B cell (primary cell): ENCODE measurements at places on chromosomes 2 and 18. TPM values are rescaled to one million over a fixed set of nuclear protein-coding genes. Genes with fewer than 3 reads are reported as not detected.
A peak's percentile ranks its signal among the peaks of the same experiment; 100 is the strongest.

Gene TANC1
- total RNA-seq: 0.07 TPM in 1 of 2 replicates, not detected in the other

Gene DIS3L2
- total RNA-seq: 70.1 and 74.3 TPM in 2 replicates

Gene MRPS9
- 18.3 and 19.8 TPM in 2 replicates for total RNA-seq

Gene AAMP
- total RNA-seq: 62.7 and 65.7 TPM in 2 replicates

Gene ALPP
- not detected in 2 replicates for total RNA-seq

Gene AMER3
- not detected in 2 replicates for total RNA-seq

Gene SERPINB10
- total RNA-seq: not detected in 2 replicates

Gene DUSP2
- total RNA-seq: 69.8 and 74.9 TPM in 2 replicates

Gene ZNF521
- 9.0 and 12.3 TPM in 2 replicates for total RNA-seq

Gene NYAP2
- 0.15 and 0.17 TPM in 2 replicates for total RNA-seq

Gene MALL
- not detected in 2 replicates for total RNA-seq

Gene CD8A
- 0.49 and 0.76 TPM in 2 replicates for total RNA-seq

Gene PMS1
- 43.6 and 44.2 TPM in 2 replicates for total RNA-seq

DNA sequence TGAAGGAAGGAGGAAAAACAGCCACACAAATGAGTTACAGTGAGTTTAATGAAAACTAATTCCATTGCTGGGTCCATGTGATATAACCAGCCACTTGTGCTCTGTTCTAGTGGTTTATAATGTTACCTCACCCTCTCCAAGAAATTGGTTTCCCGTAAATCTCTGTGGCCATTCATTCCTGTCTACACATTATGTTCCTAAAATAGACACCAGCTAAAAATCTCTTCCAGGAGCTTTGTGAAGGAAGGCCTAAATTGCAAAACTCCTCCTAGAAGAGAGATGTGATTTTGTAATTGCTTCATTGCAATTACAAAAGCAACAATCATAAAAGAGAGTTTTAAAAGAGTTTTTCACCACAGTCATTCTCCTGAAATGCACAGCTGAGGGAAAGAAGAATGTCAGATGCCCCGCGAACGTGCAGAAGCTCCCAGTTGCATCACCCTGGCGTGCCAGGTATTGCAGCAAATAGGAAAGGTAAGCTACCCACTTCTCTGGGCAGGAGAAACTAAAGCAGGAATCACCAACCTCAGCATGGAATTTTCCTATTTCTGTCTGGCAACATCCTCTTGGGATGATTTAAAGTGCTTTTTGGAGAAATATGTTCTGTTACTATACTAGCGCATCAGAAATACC is 1.7 kb downstream of the SCN1A start:
- no peak for DNase-seq

- DNase-seq: no peak
Observed at GRCh38 chr2:158393886-158394285, 62.7 kb downstream of the CCDC148 start.

GRCh38 chr2:152363936-152364335 is 29.0 kb downstream of the FMNL2 start:
- DNase-seq: no peak

GRCh38 chr2:71599646-71600236 is 146.4 kb downstream of the DYSF start:
- DNase-seq: no peak

DNA sequence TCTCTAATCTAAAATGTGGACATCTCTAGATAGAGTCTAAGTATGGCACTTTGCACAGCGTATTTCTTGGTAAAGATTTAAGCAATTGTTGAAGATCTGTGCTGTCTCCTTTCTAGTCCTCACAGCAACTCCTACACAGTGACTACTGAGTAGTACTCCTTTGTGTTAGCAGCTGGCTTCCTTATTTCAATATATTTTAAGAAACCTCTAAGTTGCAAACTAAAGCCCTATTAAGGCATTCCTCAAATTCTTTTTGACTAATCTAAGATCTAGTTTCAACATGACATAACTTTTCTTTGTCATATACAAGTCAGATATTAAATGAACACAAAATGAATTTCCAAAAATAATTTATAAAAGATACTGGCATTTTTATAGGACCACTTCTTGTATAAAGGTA is 121.8 kb upstream of the DNAJC10 start:
- DNase-seq: no peak

GRCh38 chr2:217652761-217653639 is 349.8 kb downstream of the TNS1 start:
- no peak for DNase-seq

DNA sequence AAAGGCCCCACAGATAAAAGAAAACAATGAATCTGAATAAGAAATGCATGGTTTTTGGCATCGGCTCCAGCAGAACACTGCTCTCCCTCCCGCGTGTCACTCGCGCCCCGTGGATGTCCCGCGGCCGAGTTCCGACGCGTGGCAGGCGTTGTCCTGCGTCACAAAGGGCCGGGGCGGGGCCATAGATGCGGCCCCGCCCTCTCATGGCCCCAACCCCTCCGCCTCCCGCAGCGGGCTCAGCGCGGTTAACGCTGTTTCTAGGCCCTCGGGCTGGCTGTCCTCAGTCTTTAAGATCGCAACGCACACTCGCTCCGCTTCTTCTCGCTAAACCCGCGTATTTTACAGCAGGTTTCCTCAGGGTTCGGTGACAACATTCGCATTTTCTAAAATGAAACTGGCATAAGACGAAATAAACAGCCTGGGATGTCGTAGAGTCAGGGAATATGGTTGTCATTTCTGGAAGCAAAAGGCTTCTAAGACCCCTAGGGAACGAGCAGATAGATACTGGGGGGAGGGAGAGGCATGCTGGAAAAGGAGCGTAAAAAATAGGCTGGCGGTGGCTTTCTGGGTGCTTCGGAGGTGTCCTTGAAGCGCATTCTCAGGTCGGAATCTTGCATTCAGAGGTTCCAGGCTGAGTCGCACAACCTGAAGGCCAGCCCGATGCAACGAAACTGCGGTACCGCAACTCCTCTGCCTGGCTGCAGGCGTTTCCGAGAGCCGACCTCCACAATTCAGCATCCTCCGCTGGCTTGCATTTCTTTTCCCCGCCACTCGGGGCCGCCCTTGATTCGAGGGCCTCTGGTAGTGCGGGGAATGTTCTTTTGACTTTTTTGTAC is at the start of gene FKBP7:
TSS of gene FKBP7 (minus strand) at position 162 of the 836 bp plus-strand sequence. CDS start at position 61, 101 bp downstream.
- peak; percentile 93 for DNase-seq

- DNase-seq: no peak
Observed at GRCh38 chr2:20637147-20637546, 13.8 kb downstream of the HS1BP3 start.

DNA sequence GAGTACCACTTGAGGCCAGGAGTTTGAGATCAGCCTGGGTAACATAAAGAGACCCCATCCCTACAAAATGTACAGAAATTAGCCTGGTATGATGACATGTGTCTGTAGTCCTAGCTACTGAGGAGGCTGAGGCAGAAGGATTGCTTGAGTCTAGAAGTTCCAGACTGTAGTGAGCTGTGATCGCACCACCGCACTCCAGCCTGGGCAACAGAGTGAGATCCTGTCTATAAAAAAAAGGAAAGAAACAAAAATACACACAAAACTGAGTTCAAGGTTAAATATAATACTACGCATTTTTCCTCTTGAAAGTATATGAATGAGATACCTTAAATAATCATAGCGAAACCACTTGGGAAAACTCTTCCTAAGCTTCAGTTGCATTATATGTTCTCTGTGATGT is 94.0 kb downstream of the LDLRAD4 start:
- no peak for DNase-seq

GRCh38 chr18:5030636-5031035 is 166.4 kb downstream of the AKAIN1 start:
- DNase-seq: no peak

DNA sequence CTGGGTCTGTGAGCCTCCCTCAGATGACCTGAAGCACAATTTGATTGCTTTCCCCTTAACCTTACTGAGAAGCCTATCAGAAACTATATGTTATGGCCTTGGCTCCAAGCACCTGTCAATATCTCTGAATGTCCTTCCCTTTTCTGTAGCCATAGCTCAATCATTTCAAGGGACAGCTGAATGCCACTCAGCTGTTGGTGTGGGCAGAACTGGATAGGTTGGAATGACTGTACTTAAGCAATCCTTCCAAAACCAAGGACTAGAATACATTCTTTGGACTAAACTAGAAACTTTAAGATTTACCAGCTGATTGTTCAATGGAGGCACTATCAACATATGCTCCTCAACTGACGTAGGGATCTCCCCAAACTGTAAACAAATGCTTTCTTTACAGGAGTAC is 159.4 kb downstream of the THADA start:
- no peak for DNase-seq

- DNase-seq: no peak
Observed at GRCh38 chr2:237498341-237498740, 11.3 kb downstream of the MLPH start.

- no peak for DNase-seq
Observed at GRCh38 chr2:219433666-219434467, 776 bp upstream of the SPEG start.

- DNase-seq: no peak
Observed at GRCh38 chr2:239057533-239057932, 209.6 kb downstream of the TWIST2 start.

DNA sequence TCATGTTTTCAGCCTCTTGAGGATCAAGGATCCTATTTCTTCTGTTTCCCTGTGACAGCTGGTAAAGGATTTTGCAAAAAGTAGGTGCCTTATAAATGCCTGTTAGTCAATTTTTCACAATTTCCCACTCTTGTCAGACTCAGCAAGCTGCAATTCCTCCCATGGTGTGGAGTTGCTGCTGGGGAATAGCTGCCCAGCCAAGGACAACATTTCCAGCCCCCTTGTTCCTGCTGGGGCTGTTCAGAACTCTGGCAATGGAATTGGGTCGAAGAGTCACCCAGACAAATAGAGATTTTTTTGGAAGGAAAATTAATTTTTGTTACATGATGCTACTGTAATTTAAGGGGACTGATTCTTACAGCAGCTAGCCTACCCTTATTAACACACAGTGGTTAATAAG is 43.7 kb downstream of the FSHR start:
- no peak for DNase-seq

DNA sequence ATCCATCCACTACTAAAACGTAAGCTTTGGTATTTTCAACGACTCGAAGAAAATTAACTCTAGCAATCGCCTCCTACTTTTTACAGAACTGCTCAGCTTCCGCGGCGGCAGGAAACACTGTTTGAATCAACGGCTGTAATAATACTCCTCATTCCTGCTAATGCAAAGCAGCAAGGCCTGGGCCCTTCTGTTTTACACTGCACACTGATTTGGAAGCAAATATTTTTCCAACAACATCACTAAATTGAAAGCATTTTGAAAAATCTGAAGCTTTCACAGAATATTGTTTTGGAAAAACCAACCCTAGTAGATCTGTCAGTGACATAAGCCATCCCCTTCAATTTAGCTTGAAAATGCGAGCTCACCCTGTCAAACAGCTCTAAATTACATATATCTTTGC is 261.2 kb downstream of the TXNL1 start:
- DNase-seq: no peak

DNA sequence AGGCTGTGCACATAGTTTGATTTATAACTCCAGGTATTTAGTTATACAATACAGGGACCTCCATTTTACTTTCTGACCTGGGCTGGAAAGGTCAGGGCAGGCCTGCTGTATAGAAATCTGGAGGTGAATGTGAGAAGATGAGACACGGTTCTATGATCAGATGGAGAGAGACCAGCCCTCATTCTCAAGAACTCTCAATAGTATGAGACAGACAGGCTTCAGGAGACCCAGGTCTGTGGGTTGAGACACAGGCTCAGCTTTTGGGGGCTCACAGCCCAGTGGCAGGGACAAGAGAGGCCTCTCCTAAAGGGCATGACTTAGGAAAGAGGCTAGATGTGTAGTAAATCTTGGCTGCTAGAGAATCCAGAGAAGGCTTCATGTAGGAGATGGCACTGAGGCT is 719 bp upstream of the ATP6V1B1 start:
- no peak for DNase-seq

- DNase-seq: no peak
Observed at GRCh38 chr2:190809139-190809764, 71.4 kb upstream of the GLS start.

- no peak for DNase-seq
Observed at GRCh38 chr2:143329288-143329687, 200.1 kb downstream of the ARHGAP15 start.

- no peak for DNase-seq
Observed at GRCh38 chr18:30280861-30281470, 761.6 kb downstream of the DSC3 start.

DNA sequence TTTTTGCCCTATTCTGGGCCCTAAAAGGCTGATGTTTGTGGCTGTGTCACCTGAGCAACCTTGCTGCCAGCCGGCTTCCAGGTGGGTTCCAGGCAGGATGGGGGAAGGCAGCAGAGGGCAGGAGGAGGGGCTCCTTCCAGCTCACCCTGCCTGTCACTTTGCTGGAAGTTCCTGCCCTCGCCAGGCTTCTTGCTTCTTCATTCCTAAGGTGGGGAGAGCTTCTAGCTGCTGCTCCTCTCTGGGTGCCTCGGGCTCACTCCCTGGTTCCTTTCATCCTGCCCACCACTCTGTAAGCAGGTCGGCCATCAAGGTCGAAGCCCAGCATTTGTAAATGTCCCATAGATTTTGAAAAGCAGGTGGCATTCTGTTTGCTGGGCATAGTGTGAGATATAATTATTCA is 249.4 kb upstream of the HS6ST1 start:
- DNase-seq: no peak

- DNase-seq: peak; percentile 17
Observed at GRCh38 chr2:118858485-118859156, 11.2 kb upstream of the EN1 start.

DNA sequence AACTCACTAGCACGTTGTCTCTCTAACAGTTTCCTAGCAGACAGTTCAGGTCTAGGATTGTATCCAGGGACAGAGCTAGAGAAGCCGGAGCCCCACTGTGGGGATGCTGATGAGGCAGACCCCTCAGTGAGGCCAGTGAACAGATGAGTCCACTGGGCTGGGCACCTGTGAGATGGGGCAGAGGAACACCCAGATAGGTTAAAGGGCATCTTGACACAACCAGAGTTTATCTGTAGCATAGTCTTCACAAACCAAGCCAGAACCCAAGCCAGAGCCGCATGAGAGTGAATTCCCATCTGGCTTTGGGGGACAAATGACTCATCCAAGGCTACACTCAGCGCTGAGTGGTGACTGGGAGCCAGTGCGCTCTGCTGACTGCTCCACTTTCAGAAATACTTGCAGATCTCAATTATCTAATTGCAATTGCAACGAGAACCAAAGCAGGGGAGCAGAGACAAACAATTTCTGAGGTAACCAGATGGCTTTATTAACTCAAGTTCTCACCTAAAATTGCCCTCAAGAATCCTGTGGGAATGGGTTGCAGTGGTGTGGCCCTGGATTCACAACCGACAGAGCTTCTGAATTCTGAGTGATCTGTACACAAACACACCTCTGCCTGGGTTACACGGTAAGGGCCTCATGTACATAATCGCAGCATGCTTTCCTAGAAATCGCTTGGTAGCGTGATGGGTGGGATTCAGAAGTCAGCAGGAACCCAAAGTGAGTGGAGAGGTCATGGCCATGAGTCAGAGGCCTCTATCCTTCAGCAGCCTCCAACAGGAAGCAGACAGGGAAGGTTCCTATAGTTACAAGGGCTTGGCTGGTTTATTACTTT is 48.7 kb upstream of the MSH2 start:
- DNase-seq: no peak

DNA sequence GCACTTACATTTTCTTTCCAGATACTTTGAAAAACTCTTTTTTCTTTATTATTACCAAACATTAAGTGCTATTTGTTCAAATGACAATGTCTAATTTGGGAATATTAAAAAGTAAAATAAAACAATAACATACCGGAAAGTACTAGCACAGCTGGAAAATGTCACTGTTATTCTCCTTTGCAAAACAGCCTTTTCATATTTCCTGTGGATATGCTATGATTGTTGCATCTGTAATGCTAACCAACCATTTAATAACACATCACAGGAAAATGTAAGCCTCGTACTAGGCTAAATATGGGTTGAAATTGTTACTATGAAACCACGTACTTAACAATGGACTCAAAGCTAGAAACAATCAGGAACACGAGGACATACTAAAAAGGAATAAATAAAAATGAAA is 298.1 kb downstream of the CBLN2 start:
- DNase-seq: no peak
